Esophagus squamous epithelium (tissue), 5 donors: ENCODE measurements at places on chromosomes 1 and 21. TPM values are rescaled to one million over a fixed set of nuclear protein-coding genes. Genes with fewer than 3 reads are reported as not detected.
A peak's percentile ranks its signal among the peaks of the same experiment; 100 is the strongest.

KISS1 gene
- not detected for total RNA-seq

LYPD8 gene
- total RNA-seq = not detected

TCHHL1 gene
- total RNA-seq = not detected

PKLR gene
- 0.18 TPM for total RNA-seq

ADGRL4 gene
- total RNA-seq = 7.1 TPM

IRF2BP2 gene
- 66.8 TPM for total RNA-seq

E2F2 gene
- total RNA-seq = 10.1 TPM

GBP7 gene
- not detected for total RNA-seq

- H3K4me1 ChIP-seq = peaks cover 40% of the 10 kb centered on the region
- no peak overlapping the region for H3K27ac ChIP-seq
- H3K4me3 ChIP-seq = no peak overlapping the region
- DNase-seq = no peak
- no peaks in the 10 kb centered on the region for H3K27me3 ChIP-seq
- no peaks in the 10 kb centered on the region for H3K36me3 ChIP-seq
These were observed 64.6 kb downstream of the UBIAD1 start for GRCh38 chr1:11337580-11338073.

GRCh38 chr1:25634066-25634465 is 17.5 kb downstream of the MAN1C1 start:
- H3K4me1 ChIP-seq = peaks cover 18% of the 10 kb centered on the region
- no peak overlapping the region for H3K27ac ChIP-seq
- no peaks in the 10 kb centered on the region for H3K36me3 ChIP-seq
- H3K4me3 ChIP-seq = no peak overlapping the region

DNA sequence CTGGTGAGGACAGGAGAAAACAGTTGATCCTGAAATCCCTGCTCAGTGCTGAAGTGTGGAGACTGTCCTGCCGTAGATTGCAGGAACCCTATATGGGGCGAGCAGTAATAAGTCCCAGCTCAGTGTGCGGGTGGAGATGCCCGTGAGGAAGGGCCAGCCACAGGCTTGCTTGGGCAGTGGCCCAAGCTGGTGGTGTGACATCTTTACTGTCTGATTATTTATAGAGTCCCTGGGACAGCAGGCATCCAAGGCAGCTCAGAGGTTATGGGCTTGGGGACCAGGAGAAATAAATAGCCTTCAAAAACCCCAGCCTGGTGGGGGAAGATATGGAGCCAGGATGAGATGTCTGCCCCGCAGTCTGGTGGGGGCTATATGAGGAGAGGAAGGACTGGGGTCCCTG is 170.7 kb upstream of the POU3F1 start:
- H3K4me3 ChIP-seq = no peak overlapping the region
- H3K27ac ChIP-seq = no peak overlapping the region
- DNase-seq = no peak
- no peaks in the 10 kb centered on the region for H3K4me1 ChIP-seq

- no peak overlapping the region for H3K4me3 ChIP-seq
- H3K36me3 ChIP-seq = no peaks in the 10 kb centered on the region
- no peak for DNase-seq
- no peaks in the 10 kb centered on the region for H3K4me1 ChIP-seq
- no peak overlapping the region for H3K27ac ChIP-seq
These were observed 113.8 kb downstream of the DPYD start for GRCh38 chr1:97806996-97807520.

- peaks cover 60% of the 10 kb centered on the region for H3K4me1 ChIP-seq
- no peaks in the 10 kb centered on the region for H3K36me3 ChIP-seq
- H3K27ac ChIP-seq = peak overlapping the region; percentile 100
These were observed 908 bp downstream of the DDI2 start for GRCh38 chr1:15618077-15618654.

DNA sequence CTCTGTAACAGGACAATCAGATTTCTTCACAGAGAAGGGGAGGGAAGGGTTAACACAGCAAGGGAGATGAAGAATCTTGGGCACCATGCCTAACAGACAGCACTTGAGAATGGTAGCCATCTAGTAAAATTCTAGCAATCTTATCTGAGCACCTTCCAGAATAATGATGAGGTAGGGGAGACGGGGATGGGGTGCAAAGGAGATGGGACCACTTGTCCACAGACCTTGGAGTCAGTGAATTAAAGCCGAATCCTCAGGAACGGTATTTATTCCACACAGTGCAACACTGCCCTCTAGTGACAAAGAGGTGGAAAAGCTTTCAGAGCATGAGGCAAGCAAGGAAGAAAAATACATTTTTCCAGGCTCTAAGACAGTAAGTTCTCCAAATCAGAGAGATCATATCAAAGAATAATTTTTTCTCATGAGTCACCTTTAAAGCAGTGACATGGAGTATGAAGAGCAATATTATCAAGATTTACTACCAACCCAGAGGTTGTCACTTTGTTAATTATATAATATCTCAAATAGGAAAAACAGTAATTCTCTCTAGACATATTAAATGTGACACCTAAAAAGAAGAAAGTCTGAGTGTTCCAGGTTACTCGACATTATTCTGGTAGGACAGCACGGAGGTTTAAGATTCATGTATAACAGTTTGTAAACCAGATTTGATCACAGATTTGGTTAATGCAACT is 43.3 kb upstream of the LPAR3 start:
- H3K27ac ChIP-seq = no peak overlapping the region
- H3K27me3 ChIP-seq = no peaks in the 10 kb centered on the region
- no peak overlapping the region for H3K4me3 ChIP-seq
- no peak for DNase-seq
- peaks cover 9% of the 10 kb centered on the region for H3K4me1 ChIP-seq

DNA sequence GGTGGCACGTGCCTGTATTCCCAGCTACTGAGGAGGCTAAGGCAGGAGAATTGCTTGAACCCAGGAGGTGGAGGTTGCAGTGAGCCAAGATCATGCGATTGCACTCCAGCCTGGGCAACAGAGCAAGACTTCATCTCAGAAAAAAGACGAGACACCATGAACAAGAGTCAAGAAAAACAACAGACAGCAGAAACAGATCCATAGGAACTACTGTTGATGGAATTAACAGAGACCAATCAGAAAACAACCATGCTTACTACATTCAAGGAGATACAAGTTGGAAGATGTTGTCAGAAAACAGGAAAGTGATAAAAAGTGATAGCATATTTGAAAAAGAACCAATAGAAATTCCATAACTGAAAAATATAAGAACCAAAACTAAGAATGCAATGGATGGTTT is 19.3 kb upstream of the OTUD3 start:
- no peak overlapping the region for H3K4me3 ChIP-seq
- no peak for DNase-seq
- H3K27me3 ChIP-seq = peaks cover 45% of the 10 kb centered on the region
- H3K36me3 ChIP-seq = no peaks in the 10 kb centered on the region

GRCh38 chr1:8603220-8603616 is 214.2 kb downstream of the RERE start:
- no peaks in the 10 kb centered on the region for H3K27me3 ChIP-seq
- no peaks in the 10 kb centered on the region for H3K36me3 ChIP-seq
- no peak overlapping the region for H3K4me3 ChIP-seq
- H3K4me1 ChIP-seq = peaks cover 2% of the 10 kb centered on the region
- DNase-seq = no peak
- no peak overlapping the region for H3K27ac ChIP-seq

DNA sequence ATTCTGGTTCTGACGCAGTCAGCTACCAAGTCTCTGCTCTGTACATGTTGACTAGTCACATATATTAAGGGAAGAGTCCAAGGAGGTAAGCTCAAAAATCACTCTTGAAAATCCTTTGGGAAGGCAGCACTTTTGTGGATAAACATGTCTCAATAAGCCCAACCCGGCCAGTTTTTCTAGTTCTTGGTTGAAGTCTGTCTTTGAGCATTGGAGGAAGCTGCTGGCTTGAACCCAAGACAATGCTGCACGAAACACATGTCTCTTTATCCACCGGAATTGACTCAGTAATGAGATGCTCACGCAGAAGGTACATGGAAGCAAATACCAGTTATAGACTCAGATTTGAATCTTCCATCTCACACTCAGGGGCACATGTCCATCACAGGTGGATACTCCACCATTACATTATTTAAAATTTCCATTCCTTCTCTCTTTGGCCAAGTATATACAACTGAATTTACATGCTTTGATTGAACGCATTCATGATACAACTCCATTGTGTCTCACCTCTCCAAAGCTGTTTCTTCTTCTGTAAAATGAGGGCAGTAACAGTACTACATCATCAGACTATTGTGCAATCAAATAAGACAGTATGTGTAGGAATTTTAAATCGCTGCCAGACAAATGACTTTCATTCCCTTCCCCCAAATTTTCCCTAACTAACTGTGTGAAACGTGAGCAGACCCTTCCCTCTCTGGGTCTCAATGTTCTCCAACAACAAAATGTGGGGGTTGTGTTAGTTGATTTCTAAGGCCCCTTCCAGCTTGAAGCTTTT is 9.6 kb upstream of the GUCA2A start:
- peaks cover 86% of the 10 kb centered on the region for H3K4me1 ChIP-seq
- H3K4me3 ChIP-seq = no peak overlapping the region
- H3K36me3 ChIP-seq = no peaks in the 10 kb centered on the region
- DNase-seq = no peak

GRCh38 chr1:84086189-84086588 is 57.9 kb upstream of the PRKACB start:
- no peak for DNase-seq
- H3K4me1 ChIP-seq = no peaks in the 10 kb centered on the region
- no peak overlapping the region for H3K27ac ChIP-seq
- H3K36me3 ChIP-seq = no peaks in the 10 kb centered on the region
- no peaks in the 10 kb centered on the region for H3K27me3 ChIP-seq

DNA sequence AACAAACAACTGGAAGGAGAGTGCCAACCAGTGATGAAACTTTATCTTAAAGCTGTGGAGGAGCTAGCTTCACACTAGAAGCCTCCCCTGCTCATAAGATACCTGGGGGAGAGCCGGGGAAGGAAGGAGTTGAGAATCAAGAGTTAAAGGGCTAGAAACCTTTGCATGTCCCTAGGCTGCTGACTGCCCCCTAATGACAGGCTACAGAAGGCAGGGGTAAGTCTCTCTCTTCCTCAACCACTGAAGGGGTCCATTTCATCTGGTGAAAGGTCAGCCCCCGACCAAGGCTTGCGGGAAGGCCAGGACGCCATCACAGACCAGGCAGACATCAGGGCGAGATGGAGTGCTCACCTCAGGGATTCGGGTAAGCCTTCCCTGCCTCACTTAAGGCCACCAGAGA is 65.6 kb upstream of the GRHL3 start:
- H3K4me3 ChIP-seq = no peak overlapping the region
- H3K4me1 ChIP-seq = no peaks in the 10 kb centered on the region
- no peaks in the 10 kb centered on the region for H3K27me3 ChIP-seq
- no peaks in the 10 kb centered on the region for H3K36me3 ChIP-seq

- no peaks in the 10 kb centered on the region for H3K27me3 ChIP-seq
- H3K4me1 ChIP-seq = peaks cover 12% of the 10 kb centered on the region
- no peak for DNase-seq
- no peak overlapping the region for H3K4me3 ChIP-seq
These were observed 16.1 kb downstream of the CD101 start for GRCh38 chr1:117017648-117018047.

DNA sequence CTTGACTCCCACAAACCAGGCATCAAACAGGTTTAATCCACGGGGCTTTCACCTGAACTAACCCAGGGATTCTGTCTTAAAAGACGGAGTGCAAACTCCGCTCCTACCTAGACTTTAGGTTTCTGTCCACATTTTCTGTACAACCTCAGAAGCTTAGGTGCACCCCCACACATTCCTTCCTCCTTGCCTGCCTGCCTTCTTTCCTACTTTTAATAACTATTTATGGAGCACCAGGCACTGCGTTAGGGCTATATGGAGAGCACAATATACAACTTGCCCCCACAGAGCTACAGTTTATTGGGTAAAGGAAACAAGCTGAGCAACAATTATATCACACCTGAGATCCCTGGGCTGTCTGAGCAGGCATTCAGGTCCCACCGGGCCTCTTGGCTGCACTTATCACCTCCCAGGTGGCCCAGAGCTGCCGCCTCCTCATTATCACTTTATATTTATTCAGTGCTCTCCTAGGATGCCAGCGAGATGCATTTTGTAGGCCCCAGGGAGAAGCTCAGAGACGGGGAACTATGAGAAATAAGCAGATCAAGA is 64.1 kb downstream of the DNTTIP2 start:
- no peak for DNase-seq
- H3K36me3 ChIP-seq = no peaks in the 10 kb centered on the region
- no peak overlapping the region for H3K4me3 ChIP-seq
- no peaks in the 10 kb centered on the region for H3K4me1 ChIP-seq
- H3K27ac ChIP-seq = no peak overlapping the region
- H3K27me3 ChIP-seq = no peaks in the 10 kb centered on the region

DNA sequence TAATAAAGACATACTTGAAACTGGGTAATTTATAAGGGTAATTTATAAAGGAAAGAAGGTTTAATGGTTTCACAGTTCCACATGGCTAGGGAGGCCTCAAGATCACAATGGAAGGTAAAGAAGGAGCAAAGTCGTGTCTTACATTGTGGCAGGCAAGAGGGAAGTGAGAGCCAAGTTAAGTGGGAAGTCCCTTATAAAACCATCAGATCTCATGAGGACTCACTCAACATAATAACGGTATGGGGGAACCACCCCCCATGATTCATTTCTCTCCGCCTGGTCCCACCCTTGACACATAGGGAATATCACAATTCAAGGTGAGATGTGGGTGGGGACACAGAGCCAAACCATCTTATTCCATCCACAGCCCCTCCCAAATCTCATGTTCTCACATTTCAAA is 76.8 kb upstream of the ZNF678 start:
- H3K36me3 ChIP-seq = no peaks in the 10 kb centered on the region
- no peaks in the 10 kb centered on the region for H3K27me3 ChIP-seq
- H3K27ac ChIP-seq = no peak overlapping the region
- DNase-seq = no peak
- H3K4me3 ChIP-seq = no peak overlapping the region
- no peaks in the 10 kb centered on the region for H3K4me1 ChIP-seq

DNA sequence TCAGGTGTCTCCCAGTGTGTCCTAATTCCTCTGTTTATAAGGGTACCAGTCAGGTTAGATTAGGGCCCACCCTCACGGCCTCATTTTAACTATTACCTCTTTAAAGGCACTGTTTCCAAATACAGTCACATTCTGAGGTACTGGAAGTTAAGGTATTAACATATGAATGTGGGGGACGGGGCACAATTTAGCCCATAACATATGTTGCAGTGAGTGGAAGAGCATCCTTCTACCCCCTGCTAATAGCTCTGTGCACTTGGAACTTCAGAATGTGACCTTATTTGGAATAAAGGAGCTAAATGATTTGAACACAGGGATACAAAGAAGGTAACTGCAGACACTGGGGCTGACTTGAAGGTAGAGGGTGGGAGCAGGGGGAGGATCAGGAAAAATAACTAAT is 67.3 kb upstream of the ADGRL2 start:
- H3K27ac ChIP-seq = no peak overlapping the region
- no peak overlapping the region for H3K4me3 ChIP-seq
- H3K36me3 ChIP-seq = no peaks in the 10 kb centered on the region
- no peak for DNase-seq
- H3K27me3 ChIP-seq = no peaks in the 10 kb centered on the region

DNA sequence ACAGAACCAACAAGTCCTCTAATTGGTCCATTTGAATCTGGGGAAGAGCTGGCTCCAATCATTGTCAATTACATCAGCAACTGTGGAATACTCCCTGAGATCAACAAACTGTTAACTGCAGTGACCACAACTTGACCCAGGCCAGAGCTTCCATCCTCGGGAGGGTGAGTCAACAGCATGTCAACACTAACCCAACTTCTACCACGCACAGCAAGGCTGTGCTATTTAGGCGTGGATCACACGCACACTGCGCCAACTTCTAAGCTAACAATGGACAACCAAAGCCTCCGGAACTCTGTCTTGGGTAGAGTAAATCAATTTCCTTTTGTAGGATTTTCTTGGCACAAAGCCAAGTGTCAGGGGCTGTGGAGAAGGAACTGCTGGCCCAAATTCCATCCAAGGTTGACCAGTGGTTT is 30.4 kb downstream of the APP start:
- no peak overlapping the region for H3K4me3 ChIP-seq
- H3K4me1 ChIP-seq = peaks cover 14% of the 10 kb centered on the region
- peak overlapping the region; percentile 68 for H3K27ac ChIP-seq
- no peaks in the 10 kb centered on the region for H3K36me3 ChIP-seq
